ENCODE measurements at places on chromosomes 7 and 10.

DNA sequence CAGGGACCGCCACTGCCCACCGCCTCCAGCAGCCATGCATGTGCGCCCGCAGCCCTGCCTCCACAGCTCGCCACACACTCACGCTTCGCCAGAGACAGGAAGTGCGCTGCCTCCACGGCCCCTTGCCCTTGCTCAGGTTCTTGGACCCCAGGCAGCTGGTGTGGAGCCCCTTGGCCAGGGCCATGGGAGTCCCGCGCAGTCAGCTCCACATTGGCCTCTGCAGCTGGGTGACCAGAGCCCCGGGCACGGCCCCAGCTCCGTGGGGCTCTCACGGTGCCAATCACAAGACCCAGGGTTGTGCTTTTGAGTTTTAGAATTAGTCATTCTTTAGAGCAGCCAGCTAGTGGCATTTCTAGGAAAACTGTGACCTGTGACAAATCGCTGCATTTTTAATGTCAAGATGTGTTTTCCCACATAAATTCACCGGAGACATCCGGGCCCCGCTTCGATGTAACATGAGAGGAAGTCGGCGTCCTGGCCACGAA is 4.3 kb upstream of the UTF1 start:
- no peak for DNase-seq

DNA sequence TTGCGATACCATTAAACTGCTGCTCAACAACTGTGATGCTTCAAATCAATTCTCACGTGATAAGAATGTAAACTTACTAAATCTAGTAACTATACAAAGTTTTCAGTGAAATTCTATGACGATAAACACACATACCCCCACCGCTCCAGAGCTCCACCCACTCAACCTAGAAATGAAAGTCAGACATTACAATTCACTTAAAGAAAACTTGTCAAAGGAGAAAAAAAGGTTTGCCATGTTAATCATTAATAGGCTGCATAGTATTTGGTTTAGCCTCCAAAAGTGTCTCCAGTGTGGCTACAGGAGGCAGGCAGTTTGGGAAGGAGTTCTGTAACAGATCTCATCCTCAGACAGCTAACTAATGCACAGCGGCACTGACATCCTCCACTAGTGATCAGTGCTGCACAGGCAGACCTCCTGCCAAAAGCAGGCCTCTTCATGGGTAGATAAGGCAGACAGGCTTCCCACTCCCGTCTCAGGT is 3.1 kb downstream of the HERPUD2 start:
- DNase-seq = peak; percentile 16

DNA sequence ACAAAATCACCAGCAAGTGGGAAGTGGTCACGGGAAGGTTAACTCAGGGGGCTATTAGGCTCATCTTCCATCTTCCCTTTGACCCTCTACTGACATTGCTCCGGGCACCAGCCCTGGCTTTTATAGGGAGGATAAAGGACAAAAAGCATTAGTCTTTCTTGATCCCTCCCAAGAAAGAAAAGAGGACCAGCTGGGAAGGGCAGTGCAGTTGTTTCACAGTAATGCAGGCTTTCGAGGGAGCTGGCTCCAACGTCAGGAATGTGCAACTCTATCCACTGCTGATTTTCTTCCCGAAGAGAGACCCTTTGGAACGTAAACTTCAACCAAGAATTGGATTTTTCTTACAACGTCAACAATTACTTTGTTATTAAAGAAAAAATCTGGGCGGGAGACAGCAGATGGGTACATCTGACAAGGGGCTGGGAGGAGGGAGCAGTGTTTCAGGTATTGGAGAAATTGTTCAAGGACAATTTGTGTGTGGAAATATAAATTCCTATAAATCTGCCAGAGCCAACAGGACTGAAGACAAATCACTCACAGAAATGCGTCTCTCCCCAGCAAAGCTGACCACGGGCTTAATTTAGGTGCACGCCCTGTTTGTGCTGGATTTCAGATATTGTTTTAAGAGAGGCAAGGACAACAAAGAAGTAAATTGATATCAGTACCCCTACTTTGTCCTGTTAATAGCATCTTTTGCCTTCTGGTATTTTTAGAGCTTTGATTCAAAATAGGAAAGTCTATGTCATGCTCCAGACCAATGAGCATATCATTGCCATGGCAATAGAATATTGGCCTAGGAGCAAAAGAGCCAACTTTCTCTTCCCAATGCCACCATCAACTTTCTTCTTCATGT is 23.4 kb upstream of the ARID5B start:
- no peak for DNase-seq

GRCh38 chr10:118662228-118663035 is 67.0 kb upstream of the PRLHR start:
- peak; percentile 27 for DNase-seq

DNA sequence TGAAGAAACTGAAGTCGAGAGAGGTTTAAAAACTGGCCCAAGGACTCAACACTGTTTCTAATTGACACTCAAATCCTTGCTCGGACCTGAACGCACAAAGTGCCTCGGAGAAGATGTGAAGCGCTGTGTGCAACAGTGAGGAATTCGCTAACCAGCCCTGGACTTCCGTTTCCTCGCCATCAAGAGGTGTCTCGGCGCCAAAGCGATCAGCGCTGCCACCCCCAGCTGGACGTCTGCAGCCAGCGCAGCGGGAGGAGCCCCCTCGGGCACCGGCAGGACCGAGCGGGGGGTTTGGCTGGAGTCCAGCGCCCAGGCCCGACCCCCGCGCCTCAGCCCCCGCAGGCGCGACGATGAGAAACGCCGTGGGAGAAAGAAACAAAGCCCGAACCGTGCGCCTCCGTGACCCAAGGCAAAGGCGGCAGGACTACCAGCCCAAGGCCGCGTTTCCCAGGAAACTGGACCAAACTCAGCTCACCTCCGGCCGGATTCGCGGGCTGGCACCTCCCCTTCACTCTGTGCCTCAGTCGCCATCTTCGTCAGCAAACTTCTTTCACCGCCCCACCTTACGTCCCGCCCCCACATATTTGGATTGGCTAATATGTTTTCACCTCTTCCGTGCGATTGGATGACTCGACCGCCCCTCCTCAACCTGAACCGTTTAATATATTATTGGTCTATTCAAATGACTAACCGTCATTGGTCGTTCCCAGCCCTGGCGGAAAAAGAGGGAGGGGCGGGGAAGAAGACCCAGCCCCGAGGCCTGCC is at the start of gene ARHGAP19:
ARHGAP19 (minus strand) TSS at position 541 of the 765 bp plus-strand sequence; CDS start at position 531, 10 bp downstream.
- DNase-seq = peak; percentile 99

DNA sequence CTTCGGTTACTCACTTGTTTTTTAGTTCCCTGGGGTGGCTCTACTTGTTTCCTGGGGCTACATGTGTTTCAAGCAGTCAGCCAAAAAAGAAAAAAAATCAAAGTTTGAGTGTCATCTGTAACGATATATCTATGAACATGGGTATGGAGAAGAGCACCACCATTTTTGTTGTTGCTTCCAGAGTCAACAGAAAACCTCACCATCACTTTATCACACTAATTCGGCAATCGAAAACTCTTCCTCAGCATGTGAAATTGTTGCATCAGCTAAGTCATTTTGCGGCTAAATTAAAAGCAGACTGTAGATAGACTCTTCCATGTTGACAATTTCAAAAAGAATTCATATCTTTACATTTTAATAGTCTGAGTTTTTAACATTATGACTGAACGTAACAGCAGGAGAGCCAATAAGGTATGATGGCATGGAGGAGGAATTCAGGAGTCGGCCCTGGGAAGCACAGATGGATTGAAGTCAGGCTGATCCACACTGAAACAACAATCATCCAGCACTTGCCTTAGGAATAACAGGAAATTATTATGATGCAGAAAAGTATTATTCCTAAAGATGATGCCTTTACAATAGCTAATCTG is 455.7 kb upstream of the KLF6 start:
- DNase-seq = peak; percentile 97

GRCh38 chr10:127447197-127447596 is 101.9 kb upstream of the NPS start:
- no peak for DNase-seq

- DNase-seq = peak; percentile 37
Observed at GRCh38 chr10:98967601-98968000, 268.1 kb downstream of the HPSE2 start.

GRCh38 chr7:97096037-97096436 is 21.5 kb upstream of the SDHAF3 start:
- no peak for DNase-seq

GRCh38 chr7:47218378-47219176 is 363.3 kb downstream of the TNS3 start:
- peak; percentile 84 for DNase-seq
